ENCODE measurements at places on chromosomes 6 and 20.

DNA sequence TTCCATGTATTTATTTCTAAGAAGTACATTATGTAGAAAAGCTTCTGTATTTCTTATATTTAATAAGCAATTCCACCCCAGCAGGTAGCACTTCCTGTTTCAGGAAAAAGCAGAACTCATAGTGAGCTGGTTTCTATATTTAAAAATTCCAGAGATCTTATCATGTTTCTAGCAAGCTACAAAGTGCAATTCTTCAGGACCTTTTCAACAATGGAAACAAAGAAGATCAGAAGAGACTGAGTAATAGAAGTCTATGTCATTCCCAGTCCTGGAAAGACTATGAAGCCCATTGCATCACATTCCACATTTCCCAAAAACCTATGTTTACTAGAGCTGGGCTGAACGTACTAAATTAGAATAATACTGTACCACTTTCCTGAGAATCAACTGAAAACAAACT, 302.6 kb upstream of the NRSN1 start:
- DNase-seq = peak; percentile 37

GRCh38 chr6:90072935-90073464, 178.7 kb downstream of the GJA10 start:
- no peak for DNase-seq

- DNase-seq = no peak
Observed at GRCh38 chr6:152508477-152508876, 128.7 kb downstream of the SYNE1 start.

DNA sequence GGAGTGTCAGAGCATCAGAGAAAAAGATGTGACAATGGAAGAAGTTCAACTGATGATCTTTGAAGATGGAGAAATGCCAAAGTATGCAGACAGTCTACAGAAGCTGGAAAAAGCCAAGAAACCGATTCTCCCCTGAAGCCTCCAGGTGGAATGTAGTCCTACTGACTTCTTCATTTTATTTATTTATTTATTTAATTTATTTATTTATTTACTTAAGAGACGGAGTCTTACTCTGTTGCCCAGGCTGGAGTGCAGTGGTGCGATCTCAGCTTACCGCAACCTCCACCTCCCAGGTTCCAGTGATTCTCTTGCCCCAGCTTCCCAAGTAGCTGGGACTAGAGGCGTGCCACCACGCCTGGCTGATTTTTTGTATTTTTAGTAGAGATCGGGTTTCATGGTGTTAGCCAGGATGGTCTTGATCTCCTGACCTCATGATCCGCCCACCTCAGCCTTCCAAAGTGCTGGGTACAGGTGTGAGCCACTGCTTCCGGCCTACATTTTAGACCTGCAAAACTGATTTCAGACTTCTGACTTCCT, 2.2 kb upstream of the RPF2 start:
- DNase-seq = no peak

DNA sequence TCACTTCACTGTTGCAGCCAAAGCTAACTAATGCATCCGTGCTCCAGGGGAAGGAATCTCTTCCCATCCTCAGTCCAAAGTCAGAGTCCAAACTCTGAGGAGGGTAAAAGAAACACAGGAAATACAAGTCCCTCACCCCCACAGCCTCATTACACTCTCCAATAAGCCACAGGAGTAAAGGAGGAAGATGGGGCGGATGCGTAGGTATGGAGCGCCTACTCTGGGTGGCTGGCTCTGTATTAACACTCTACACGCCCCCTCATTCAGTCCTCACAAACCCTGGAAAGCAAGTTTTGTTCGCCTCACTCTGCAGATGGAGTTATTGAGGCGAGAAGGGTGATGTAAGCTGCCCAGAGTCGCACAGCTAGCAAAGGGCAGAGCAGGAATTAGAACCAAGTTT, 242.9 kb downstream of the NRN1 start:
- DNase-seq = no peak
